ENCODE measurements at places on chromosomes 12 and 14.

DNA sequence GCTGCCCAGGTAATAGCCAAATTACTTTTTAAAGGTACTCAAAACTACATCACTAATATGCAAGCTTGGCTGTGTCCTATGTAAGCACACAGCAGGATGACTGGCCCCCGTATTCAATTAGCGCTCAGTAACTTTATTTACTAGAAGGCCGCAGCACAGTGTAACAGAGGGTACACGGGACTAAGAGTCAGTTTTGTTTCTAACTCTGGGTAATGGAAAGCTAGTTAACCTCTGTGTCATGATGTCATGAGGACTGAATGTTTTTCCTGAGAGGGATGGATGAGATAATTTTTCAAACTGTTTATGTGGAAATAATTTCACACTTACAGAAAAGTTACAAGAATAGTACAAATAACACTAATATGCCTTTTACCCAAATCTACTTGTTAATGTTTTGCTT lies 27.1 kb downstream of the GALNT4 start:
- DNase-seq: no peak

GRCh38 chr14:92459950-92460421 lies 53.6 kb upstream of the RIN3 start:
- DNase-seq: no peak

DNA sequence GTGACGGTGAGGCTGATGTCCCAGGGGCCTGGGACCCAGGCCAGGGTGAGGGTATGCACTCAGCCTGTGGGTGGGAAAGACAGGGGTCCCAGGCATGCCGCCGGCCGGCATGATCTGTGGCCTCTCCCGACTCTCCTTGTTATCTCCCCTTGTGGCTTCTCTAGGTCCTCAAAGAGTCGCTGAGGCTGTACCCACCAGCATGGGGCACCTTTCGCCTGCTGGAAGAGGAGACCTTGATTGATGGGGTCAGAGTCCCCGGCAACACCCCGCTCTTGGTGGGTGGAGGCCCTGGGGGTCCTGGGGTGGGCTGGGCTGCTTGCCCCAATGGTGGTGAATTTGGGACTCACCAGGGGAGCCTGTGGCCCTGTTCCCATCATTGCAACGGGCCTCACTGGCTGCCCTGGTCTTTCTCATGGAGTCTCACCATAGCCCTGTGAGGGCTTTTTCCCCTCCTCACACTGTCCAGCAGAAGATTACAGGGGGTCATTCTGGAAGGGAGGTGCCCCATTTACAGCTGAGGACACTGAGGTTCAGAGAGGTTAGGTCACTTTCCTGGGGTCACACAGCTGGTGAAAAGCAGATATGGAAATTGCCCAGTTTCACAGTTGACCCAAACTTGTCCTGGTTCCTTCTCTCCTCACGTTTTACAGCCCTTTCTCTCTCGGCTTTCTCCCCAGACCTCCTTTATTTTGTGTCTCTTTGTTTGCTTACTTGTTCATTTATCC lies 37.9 kb downstream of the CYP46A1 start:
- DNase-seq: no peak

- no peak for DNase-seq
Observed at GRCh38 chr12:121613462-121613861, 12.9 kb upstream of the ORAI1 start.

GRCh38 chr14:66143387-66144112 lies 342.6 kb upstream of the CCDC196 start:
- no peak for DNase-seq

GRCh38 chr14:66745078-66745477 lies 237.1 kb downstream of the GPHN start:
- no peak for DNase-seq

DNA sequence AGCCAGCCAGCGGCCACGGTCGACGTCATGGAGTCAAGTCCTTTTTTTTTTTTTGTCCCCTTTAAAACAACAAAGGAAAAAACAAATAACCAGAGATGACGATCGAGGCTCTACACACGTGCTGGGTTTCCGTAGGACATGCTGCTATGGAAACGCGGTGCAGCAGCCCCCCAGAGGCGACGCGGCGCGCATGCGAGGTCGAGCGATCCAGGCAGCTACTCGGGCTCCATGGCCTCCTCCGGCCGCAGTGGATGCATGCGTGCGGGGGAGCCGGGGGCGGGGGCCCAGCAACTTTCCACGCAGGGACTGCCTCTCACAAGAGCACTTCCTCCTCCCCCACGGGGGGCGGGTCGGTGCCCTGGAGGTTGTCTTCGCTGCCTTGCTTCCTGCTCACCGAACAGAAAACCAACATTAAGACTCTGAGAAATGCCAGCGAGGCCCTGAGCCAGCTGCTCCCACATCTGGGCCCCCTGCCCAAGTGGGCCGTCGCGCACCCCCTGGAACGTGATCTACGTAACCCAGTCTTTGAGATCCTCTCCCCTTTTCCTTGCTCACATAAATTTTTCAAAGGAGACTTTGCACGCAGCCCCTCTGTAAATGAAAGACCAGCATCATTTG lies 30.7 kb downstream of the P2RX4 start:
- DNase-seq: peak; percentile 93

DNA sequence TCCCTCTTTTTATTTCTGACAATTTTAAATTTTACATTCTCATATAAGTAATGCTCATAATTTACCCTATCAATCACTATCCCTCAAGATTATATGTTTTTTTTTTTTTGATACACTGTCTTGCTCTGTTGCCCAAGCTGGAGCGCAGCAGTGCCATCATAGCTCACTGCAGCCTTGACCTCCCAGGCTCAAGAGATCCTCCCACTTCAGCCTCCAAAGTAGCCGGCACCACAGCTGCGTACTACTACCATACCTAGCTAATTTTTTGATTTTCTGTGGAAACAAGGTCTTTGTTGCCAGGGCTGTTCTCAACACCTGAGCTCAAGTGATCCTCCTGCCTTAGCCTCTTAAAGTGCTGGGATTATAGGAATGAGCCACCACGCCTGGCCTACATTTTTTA lies 4.4 kb downstream of the DUSP16 start:
- no peak for DNase-seq

GRCh38 chr12:57553343-57554202 lies 3.7 kb downstream of the KIF5A start:
- DNase-seq: no peak

DNA sequence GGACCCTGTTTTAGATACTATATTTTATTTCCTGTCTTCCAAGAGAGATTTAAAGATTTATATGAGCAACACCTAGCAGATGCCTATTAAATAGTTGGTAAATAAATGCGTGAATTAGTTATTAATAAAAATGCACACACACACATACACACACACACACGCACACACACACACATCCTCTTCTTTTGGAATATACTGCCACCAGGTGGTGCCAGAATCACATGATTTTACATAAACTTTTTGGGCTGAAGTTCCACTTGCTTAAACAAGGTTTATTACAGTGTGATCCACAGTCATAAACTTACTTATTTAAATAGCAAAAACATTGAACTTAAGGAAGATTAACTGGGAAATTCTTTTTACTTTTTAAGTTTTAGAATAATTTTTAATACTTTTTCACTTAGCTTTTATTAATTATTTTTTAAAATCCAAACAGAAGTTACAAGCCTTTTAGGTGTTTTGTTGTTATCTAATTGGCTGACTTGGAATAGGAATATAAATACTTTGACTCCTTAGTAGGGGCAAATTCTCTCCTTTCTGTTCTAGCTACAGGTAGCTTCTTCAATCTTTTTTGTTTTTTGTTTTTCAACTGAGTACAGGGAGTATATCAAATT lies 17.5 kb downstream of the RAD51B start:
- peak; percentile 82 for DNase-seq

- DNase-seq: no peak
Observed at GRCh38 chr12:43066471-43066870, 476.9 kb upstream of the PRICKLE1 start.

- DNase-seq: peak; percentile 25
Observed at GRCh38 chr12:120468325-120468820, 1.2 kb downstream of the SRSF9 start.

- DNase-seq: peak; percentile 48
Observed at GRCh38 chr14:63388766-63389431, 70.2 kb upstream of the GPHB5 start.

- no peak for DNase-seq
Observed at GRCh38 chr12:93002293-93003054, 73.4 kb upstream of the EEA1 start.

DNA sequence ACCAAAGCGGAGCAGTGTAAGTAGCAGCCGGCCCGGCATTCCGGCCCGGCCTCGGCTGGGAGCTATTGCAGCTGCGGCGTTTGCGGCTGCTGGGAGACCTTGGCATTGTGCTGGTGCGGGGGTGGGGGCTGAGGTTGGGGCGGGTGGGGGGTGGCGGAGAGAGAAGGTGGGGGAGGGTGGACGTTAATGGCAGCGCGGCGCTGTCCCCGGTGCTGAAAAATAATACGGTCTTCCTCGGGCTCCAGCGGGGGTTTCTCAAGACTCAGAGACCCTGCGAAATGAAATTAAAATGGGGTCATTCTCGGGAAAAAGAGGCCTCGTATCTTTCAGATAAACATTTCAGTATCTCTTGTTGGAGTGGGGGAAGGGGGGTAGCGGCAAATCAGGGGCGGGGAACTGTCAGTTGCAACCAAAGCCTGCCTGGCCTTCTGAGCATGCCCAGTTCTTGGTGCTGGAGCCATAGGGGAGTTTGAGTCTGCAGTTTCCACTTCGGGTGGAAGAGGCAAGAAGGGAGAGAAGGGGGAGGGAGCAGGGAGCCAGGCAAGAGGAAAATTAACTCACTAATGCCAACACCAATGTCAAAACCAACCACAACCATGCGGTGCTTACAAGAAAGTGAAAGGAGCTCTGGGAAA lies 414 bp downstream of the UNC79 start:
- DNase-seq: no peak

DNA sequence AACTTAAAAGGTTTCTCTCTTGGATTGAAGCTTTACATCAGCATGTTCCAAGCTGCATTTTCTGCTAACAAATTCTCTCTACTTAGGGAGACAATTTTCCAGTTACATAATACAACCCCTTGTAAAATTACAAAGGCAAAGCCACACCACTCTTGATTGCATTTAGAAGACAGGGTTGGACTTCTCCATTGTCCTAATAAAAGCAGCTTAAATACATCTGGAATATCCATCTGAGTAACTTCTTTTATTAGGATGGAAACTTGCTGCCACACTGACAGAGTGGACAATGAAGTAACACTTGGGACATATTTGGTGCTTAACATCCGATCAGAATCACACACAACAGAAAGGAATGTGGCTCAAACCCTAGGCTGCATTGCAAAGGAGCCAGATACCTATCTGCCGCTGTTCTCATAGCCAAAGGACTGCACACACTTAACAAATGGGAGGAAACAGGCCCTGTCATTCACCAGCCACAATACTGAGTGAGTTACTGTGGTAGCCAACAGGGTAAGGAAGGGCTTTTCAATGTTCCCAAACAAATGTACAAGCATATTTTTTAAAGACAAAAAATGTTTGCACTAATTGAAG lies 157.2 kb downstream of the PAX9 start:
- no peak for DNase-seq

DNA sequence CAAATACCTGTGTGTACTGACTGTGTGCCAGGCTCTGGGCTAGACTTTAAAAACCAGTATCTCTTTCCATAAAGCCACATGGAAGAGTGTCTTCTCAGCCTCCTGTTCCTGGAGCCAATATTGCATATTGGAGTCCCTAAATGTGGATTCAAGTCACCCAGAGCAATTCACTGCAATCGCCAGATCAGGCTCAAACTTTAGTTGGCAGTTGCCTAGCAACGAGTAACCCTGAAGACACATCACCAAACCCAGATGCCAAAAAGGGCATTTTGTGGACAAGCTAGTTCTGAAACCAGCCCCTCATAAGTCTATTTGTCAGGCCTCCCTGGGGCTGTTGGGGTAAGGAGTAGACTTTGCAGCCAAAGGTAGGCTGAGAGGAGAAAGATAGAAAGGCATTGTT lies 13.7 kb downstream of the DPF3 start:
- no peak for DNase-seq

- DNase-seq: peak; percentile 86
Observed at GRCh38 chr12:6451348-6452244, at the start of gene TAPBPL. Gene TAPBPL (plus strand): TSS chr12:6452042. CDS start chr12:6452249, 207 bp downstream.
